COLO829 (cell line): ENCODE measurements at places on chromosomes 16 and 17.

DNA sequence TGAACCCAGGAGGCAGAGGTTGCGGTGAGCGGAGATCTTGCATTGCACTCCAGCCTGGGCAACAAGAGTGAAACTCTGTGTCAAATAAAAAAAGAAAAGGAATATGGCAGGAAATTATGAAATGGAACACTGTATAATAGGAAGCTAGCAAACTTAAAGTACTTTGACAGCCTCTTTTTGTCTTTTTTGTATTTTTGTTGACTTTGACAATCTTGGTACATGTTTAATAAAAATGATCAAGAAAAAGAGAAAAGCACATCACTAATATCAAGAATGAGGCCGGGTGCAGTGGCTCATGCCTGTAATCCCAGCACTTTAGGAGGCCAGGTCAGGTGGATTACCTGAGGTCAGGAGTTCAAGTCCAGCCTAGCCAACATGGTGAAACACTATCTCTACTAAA, 5.5 kb downstream of the ATF7IP2 start:
- no peak for DNase-seq

DNA sequence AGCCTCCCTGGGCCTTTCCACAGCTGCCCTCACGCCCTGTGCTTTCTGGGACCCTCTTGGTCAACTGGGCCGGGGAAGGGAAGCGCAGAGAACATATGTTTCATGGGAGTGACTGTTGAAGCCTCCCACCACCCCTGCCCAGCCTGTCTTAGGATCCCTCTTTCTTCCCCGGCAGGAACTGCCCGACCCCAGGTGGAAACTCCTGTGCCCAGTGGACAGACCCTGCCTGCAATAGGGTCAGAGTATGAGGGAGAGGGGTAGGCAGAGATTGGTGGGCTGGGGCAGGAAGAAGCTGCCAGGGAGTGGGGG, 10.5 kb downstream of the HEXIM2 start:
- DNase-seq = no peak

- no peak for DNase-seq
Measured at GRCh38 chr17:79955691-79956440, 79.8 kb downstream of the TBC1D16 start.

- DNase-seq = no peak
Measured at GRCh38 chr17:13931800-13932460, 137.4 kb upstream of the COX10 start.

- peak; percentile 28 for DNase-seq
Measured at GRCh38 chr17:56592487-56593085, 913 bp upstream of the NOG start.

DNA sequence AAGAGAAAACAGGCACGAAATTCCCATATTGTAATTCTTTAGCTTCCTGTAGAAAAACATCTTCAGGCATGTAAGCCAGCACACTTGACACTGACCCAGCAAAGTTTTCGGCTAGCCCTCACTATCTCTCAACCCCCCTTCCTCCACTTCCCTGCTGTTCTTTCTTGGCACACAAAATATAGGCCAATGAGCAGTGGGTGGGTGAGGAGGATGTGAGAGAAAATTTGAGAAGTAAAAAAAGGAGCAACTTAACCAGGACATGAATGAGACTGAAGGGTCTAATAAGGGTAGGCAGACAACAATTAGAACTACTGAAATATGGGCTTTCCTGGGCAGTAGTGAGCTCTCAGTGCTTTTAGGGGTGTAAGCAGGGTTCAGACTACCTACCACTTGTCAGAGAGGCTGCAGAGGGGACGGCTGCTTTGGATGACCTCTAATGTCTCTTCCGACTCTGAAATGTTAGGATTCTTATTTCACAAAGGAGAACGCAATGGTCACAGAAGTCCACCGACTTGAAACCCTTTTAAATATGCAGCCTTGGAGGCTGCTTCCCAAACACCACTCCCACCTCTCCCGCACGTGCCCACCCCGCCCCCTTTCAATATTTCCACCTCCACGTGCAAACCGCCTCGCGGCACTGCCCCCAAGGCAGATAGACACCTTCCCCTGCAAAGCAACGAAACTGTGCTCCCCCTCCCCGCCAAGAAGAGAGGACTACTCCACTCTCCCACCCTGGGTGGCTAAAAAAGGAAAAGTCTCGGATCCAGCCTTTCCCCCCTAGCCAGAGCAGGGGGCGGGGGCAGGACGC, 889 bp downstream of the MBTD1 start:
- DNase-seq = no peak

- DNase-seq = no peak
Measured at GRCh38 chr17:49850772-49851386, 3.0 kb upstream of the TAC4 start.

GRCh38 chr17:27385626-27386025, 70.6 kb upstream of the KSR1 start:
- DNase-seq = no peak

- no peak for DNase-seq
Measured at GRCh38 chr16:89476811-89477261, 13.5 kb downstream of the ANKRD11 start.

DNA sequence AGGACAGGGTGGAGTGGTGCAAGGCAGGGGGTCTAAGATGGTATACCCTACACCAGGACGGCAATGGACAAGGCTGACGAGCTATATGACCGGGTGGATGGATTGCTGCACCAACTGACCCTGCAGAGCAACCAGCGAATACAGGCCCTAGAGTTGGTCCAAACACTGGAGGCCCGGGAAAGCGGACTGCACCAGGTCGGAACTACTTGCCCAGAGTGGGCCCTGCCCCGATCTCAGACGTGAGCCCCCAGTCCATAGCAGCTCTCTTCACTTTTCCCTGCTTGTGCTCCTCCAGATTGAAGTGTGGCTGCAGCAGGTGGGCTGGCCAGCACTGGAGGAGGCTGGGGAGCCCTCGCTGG, 3.1 kb downstream of the PLEKHG4 start:
- no peak for DNase-seq

DNA sequence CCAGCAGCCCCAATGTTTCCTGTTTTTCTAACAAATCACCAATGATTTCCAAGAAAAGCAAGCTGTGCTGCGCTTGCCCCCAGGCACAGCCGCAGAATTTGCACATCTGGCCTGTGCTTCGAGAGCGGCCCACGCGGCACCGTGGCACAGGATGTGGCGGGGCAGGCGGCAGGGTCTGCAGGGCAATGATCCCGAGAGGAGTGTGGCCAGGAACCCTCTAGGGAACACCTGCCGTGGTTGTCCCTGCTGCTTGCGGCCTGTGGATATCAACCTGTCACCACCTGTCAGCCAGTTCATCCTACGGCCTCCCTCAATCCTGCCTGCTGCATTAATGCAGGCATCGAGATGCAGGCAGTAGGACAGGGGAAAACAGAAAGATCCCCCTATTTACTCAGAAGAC, 24.0 kb downstream of the PIK3R5 start:
- DNase-seq = no peak

- no peak for DNase-seq
Measured at GRCh38 chr16:53147500-53148065, 92.8 kb downstream of the CHD9 start.

- no peak for DNase-seq
Measured at GRCh38 chr17:28977659-28978355, 26.5 kb upstream of the PHF12 start.

GRCh38 chr17:9790889-9791876, at the start of gene DHRS7C:
TSS of gene DHRS7C (minus strand) at chr17:9791592. CDS start at chr17:9791284, 308 bp downstream.
- no peak for DNase-seq
